ENCODE measurements at places on chromosomes 2 and 18.

GRCh38 chr2:137987011-137987410, 22.7 kb downstream of the HNMT start:
- no peak for DNase-seq

DNA sequence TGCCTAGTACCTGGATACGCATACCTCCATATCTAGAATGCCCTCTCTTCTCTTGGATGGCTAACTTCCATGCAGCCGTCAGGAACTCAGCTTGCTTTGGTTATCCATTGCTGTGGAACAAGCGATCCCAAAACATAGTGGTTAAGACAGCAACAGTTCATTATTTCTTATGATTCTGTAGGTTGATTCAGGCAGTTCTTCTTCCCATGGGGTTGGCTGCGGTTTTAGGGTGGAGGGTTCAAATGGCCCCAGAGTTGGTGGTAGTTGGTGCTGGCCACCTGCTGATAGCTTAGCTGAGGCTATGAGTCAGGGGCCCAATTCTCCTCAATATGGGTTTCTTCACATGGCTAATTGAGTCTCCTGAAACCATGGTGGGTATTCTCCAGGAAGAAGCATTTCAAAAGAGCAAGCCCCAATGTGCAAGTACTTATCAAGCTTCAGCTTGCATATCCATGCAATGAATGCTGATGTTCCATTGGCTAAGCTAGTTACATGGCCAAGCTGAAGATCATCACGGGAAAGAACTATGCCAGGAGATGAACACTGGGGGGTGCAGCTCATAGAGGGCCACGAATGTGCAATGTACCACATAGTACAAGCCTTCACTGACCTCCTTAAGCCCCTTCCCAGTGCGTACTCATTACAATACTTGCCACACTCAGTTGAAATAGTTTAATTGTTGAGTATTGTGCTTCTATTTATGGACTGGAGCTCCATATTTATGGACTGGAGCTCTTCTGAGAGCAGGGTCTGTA, 10.0 kb upstream of the RHOB start:
- DNase-seq, result peak; percentile 4

- DNase-seq, result no peak
Observed at GRCh38 chr18:63953811-63954210, 4.7 kb downstream of the HMSD start.

DNA sequence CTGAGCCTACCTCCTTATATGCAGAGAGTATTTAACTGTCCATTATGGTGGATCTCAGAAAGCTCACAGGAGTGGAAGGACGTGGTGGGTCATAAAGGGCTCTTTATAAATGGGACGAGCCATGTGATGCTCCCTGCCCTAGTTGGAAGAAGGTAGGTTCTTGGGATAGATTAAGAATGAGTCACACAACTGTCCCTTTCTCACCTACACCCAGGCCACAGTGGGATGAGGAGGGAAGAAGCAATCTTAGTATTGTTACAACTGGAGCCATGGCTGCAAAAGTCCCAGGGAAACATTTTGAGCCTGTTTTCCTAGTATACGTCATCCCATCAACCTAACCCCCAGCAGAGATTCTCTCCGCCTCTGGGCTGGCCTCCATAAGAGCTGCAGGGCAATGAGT, 229.9 kb downstream of the TTC32 start:
- DNase-seq, result no peak

DNA sequence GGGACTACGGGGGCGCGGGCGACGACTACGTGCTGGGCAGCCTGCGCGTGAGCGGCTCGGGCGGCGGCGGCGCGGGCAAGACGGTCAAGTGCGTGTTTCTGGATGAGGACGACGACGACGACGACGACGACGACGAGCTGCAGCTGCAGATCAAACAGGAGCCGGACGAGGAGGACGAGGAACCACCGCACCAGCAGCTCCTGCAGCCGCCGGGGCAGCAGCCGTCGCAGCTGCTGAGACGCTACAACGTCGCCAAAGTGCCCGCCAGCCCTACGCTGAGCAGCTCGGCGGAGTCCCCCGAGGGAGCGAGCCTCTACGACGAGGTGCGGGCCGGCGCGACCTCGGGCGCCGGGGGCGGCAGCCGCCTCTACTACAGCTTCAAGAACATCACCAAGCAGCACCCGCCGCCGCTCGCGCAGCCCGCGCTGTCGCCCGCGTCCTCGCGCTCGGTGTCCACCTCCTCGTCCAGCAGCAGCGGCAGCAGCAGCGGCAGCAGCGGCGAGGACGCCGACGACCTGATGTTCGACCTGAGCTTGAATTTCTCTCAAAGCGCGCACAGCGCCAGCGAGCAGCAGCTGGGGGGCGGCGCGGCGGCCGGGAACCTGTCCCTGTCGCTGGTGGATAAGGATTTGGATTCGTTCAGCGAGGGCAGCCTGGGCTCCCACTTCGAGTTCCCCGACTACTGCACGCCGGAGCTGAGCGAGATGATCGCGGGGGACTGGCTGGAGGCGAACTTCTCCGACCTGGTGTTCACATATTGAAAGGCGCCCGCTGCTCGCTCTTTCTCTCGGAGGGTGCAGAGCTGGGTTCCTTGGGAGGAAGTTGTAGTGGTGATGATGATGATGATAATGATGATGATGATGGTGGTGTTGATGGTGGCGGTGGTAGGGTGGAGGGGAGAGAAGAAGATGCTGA, 1.4 kb downstream of the SOX11 start:
- no peak for DNase-seq

- DNase-seq, result no peak
Observed at GRCh38 chr2:15989559-15989958, 49.2 kb downstream of the MYCN start.

GRCh38 chr2:232714969-232715368, 17.8 kb downstream of the GIGYF2 start:
- DNase-seq, result no peak

DNA sequence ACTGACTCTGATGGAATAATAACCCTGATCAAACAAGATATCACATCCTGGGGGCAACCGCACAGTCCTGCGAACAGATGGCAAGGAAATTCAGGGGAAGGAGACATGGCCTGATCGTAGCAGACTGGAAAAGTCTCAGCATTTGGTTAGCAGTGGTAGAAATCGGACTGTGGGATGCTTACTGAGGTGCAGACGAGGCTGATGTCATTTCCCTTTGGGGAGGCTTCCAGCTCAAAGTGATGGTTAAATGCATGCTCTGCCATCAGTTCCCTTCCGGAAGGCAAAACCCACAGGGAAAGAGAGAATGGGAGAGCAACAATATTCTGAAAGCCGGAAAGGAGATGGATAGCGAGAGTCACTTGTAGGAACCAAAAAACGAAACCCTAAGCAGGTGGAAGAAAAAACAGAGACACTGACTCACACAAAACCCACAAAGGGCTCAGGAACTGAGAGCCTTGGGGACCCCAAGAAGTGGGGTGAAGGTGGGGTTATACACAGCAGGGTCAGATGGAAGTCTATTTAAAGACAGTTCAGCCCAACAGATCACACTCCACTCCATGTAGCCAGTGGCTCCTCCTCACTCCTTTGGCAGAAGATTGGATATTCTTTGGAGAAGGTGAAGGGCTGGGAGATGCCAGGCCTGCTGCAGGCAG, 93.1 kb downstream of the INPP5D start:
- DNase-seq, result no peak

- DNase-seq, result no peak
Observed at GRCh38 chr18:70234667-70235459, 29.4 kb upstream of the RTTN start.

GRCh38 chr2:187171318-187171717, 276.7 kb downstream of the CALCRL start:
- no peak for DNase-seq

GRCh38 chr2:16014802-16015201, 74.5 kb downstream of the MYCN start:
- DNase-seq, result no peak

DNA sequence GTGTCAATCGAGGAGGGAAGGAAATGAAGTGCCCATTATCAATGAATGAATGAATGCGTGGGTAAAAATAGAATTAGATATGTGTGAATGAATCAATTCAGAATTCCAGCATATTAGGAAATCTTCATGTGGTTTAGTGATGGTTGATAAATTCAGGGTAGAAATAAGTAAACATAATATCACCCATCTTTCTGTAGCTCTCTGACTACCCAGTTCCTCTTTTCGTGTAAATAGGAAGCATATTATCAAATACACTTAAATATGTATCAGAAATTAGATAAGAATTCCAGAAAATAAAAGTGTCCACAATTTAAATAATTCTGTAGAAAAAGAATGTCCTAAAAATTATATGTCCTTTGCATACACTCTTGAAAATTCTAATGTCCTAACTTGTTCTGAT, 552.9 kb upstream of the LRATD1 start:
- DNase-seq, result no peak

DNA sequence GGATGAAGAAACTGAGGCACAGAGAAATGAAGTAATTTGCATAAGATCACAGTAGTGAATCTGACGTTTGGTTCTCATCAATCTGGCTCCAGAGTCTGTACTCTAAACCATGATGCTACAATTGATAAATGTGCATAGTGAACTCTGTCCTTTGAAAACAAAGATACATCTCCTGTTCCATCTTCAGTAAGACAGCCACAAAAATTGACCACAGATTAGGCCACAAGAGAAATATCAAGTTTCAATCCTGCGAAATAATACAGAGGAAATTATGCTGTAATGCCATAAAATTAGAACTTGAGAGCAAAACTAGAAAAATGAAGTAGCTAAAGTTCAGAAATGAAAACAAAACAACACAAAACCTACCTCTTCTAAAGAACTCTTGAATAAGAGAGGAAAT, 28.4 kb downstream of the FAM98A start:
- DNase-seq, result no peak

DNA sequence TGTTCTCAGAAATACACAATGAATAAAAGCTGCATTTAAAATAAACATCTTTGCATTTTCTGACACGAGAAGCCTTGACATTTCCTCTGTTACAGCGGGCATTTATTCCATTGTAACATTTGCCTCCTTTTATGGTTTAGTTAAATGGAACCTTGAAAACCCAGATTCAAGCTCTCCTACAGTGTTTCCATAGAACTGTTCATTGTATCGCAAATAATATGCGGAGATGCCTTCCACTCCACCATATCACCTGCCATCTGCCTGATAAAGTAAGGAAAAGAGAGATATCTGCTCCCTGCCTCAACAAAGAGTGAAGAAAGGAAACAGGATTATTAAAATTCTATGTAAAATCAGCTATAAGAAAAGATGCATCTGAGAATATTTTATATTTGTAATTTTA, 69.8 kb downstream of the CDH19 start:
- DNase-seq, result no peak

- no peak for DNase-seq
Observed at GRCh38 chr2:9092383-9093282, 89.1 kb upstream of the MBOAT2 start.

DNA sequence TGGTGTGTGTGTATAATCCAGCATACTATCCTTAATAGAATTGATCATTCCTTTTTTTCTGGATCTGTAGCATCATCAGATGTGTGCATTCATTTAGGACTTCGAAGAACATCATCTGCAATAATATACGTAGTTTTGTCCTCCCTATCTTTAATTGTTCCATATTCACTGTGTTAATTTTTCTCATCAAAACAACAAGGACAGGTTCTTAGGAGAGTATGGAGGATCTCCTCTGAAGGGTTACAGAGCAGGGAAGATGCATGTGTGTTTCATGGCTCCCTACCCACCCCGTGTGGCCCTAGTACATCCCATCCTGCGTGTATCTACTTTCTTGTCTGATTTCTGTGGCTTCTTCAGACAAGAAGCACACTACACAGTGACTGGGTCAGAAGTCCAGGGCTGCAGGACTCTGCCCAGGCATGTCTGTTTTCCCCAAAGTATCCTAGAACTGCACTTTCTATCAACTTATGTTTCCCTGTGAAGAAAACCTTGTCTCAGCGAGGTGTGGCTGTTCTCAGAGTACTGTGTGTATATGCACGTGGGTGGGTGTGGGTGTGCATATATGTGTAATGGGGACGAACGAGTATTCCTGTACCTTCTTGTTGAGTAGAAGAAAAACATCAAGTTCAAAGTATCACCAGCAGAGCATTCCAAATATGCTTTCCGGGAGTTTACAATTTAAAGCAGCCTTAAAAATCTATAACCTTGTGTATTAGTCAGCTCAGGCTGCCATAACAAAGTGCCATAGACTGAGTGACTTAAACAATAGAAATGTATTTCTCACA, 220.4 kb upstream of the FOSL2 start:
- no peak for DNase-seq

DNA sequence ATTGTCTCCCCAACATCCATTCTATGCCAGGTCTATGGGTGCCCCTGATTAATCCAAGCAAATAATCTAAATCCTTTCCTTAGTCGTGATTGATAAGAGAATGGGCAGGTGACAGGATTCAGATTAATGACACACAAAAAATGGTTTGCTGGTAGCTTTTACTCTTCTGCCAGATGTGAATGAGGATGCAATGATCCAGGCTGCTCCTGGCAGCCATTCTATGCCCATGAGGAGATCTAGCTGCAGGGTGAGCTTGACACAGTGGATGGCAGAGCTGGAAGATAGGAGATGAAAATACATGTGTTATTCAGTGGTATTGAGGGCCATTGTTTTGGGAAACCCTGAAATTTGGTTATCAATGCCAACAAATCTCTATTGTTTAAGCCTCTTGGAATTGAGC, 69.7 kb downstream of the ACYP2 start:
- no peak for DNase-seq

DNA sequence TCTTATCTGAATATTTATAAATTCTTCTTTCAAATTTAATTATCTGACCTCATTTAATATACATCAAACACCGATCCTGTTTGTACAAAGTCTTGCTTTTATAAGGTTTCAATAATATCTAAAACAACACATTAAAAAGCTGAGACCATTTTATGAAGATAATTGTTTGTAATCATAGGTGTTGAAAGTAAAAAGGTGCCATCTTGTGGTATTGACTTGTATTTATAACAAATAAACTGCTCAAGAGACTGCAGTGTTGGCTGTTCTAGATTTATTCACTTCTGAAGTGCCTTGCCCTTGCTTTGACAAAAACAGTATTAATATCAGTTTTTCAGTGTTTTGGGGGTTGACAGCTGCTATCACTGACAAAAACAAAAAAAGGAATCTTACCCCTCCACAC, 286.8 kb upstream of the HNMT start:
- no peak for DNase-seq

GRCh38 chr2:190862571-190862991, 18.0 kb upstream of the GLS start:
- no peak for DNase-seq

DNA sequence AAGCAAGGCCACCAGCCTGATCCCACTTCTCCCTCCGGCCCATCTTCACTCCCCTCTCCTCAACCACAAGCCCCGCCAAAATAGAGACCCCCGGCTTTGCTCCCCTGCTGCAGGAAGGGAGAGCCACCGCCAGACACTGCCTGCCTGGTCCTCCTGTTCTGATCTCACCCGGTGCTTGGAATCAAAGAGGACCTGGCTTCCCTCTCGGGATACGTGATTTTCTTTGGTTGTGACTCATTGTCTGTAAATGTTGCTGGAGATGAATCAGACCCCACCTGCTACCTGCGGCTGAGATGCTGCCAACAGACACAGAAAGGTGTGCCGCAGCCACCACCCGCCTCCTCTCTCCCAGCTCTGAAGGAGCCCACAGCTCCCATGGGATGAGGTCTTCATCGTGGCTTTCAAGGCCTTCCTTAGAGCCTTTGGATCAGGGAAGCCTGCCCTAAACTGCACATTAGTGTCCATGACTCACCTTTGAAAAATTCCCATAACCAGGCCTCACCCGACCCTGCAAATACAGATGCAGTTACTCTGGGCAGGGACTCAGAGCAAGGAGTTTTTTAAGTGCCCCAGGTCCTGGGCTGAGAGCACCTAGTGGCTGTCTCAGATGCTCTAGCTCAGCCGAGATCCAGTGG, 79.4 kb upstream of the ZNF532 start:
- peak; percentile 20 for DNase-seq

- DNase-seq, result no peak
Observed at GRCh38 chr2:109197491-109198418, 68.8 kb downstream of the SH3RF3 start.

Measured in uterus (tissue), 4 donors.